ENCODE measurements at places on chromosomes 5 and 9.

DNA sequence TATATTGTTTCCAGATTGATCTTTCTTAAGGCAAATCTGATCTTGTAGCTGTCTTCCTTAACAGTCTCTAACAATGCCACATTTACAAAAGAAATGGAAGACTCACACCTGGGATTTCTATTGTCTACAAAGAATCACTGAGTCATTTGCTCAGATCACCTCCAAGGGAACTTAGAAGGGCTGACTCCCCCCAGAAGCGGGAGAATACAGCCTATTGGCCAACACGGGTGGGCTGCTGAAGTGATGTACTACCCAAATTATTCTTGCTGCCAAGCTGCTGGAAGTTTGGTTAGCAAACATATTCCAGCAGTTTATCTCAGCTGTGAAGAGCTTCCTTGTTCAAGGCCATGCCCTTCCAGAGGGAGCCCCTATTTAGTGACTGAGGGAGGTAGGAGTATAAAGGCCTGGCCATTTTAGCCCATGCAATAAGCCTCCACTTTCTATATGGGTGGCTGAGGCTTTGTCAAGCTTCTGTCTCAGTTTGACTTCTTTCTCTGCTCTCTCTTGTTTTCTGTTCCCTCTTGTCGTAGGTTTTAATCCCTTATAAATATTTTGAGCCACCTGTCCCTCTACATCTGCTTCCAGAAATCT lies 379.4 kb downstream of the PRR16 start:
- no peak for DNase-seq

GRCh38 chr5:84597904-84598303 lies 213.2 kb upstream of the EDIL3 start:
- no peak for DNase-seq

GRCh38 chr9:69809304-69809863 lies 11.2 kb upstream of the CFAP95 start:
- DNase-seq: no peak

DNA sequence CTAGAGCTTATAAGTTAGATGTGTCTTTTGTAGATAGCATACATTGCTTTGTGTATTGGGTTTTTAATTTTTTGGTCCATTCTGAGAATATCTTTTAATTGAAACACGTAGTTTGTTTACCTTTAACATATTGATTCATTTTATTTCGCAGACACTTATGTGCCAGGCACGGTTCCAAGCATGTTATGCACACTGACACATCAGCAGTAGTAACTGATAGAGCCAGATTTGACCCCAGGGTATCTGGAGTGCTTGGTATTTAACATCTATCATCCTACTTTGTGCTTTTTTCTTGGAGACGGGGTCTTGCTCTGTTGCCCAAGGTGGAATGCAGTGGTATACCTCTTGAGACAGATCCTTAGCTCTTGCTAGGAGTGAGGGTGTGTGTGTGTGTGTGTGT lies 71.9 kb downstream of the USP20 start:
- no peak for DNase-seq

DNA sequence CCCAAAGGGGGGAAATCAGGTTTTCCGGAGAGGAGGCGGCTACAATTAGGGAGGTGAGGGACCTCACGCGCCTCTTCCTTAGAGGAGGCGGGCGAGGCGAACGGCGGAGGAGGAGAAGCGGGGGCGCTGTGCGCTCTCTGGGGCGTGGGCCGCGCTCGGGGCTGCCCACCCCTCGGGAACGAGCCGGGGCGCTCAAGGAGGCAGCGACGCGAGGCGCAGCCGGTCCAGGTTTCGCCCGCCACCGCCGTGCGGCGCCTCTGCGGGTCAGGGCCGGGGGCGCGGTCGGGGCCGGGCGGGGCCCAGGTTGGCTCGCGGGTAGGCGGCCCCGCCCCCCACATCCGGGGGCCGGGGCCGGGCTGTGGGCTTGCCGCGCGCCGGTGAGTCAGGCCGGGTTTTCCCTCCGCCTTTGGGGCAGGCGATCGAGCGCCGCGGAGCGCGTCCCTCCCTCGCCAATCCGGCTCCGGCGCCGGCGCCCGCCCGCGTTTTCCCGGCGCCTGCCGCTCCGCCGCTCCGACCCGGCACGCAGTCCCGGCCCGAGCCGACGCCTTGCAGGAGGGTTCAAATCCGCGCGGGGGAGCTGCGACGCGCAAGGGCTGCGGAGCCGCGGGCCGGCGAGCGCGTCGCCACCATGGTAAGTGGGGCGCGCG lies at the start of gene N4BP3:
Gene N4BP3, plus strand, starts transcription at position 392 of the 647 bp plus-strand sequence. CDS start 6,052 bp downstream, outside the sequence.
- peak; percentile 76 for DNase-seq

DNA sequence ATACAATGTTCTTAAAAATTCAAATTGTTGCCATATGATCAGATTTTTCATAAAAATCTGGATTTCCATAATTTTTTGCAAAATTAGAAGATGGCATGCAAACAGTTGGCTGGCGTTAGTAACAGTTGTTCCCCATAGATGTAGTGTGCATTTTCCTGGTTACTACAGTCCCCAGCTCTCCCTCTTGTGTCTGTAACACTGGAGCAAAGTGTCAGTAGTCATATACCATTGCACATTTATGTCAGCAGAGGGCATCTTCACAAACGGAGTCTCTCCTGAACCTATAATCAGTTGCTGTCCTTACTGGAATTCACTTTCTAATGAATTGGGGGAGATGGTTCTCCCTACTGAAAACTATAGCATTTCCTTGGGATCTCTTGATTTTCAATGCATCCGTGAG lies 44.7 kb upstream of the DMAC1 start:
- no peak for DNase-seq

GRCh38 chr9:133461975-133462374 lies 2.2 kb downstream of the CACFD1 start:
- no peak for DNase-seq

DNA sequence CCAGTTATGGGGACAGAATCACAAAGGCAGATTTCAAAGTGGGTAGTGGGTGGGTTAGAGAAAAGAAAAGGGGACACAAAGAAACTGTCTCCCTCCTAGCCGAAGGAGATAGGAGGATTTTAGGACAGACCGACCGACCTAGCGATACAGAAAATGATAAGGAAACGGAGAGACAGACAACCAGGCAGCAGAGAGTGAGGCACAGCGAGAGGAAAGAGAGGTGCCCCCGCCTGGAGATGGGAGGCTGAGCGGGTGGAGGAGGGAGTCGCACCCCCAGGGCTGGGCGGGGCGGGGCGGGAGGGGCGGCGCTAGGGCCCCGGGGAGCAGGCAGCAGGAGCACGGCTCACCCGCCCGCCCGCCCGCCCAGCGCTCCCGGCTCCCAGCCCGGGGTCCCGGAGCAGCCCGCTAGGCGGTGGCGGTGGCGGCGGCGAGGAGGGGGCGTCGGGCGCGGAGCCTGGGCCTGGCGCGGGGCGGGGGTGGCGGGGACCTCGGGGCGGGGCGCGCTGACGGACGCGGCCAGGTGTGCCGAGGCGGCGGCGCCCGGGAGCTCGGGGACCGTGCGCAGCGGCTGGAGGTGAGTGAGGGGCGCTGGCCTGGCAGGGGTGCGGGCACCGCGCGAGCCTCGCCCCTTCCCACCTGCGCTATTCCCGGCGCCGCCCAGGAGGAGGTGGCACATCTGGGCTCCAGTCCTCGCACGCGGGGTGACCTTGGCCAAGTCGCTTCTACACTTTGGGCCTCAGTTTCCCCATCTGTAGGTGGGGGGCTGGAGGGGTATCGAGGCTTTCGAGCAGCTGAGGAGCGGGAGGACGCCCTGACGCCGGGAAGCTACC lies 15.9 kb upstream of the SYNPO start:
- DNase-seq: no peak

DNA sequence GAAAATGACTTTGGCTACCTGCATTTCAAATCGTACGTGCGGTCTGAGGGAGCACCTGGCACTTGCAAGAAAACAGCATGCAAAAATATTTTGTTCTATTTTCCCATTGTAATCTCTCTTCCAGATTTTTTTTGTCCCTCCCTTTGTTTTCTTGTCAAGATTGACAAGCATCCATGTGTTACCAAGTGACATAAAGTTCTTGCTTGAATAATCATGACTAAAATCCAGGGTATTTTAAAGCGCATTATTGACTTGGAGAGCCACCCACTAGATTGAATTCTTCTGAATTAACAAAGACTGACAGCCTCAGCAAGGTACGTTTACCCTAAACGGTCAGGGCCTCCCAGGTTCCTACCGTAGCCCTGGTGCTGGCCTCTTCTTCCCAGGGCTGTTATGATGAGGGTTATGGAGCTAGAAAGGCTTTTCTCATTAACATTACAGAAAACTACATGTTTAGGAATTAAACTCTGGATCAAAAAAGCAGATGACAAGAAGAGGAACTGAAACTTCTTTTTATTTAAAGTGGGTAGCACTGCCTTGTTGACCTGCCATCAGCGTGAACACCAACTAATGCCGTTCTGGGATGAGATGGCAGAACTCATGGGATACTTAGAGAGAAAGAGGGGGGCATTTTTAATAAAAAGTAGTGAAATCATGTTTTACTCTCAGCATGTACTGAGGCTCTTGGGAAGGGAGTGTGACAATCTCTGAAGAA lies 297.0 kb downstream of the EFNA5 start:
- DNase-seq: no peak

GRCh38 chr5:59542851-59543820 lies 350.4 kb downstream of the PDE4D start:
- no peak for DNase-seq

DNA sequence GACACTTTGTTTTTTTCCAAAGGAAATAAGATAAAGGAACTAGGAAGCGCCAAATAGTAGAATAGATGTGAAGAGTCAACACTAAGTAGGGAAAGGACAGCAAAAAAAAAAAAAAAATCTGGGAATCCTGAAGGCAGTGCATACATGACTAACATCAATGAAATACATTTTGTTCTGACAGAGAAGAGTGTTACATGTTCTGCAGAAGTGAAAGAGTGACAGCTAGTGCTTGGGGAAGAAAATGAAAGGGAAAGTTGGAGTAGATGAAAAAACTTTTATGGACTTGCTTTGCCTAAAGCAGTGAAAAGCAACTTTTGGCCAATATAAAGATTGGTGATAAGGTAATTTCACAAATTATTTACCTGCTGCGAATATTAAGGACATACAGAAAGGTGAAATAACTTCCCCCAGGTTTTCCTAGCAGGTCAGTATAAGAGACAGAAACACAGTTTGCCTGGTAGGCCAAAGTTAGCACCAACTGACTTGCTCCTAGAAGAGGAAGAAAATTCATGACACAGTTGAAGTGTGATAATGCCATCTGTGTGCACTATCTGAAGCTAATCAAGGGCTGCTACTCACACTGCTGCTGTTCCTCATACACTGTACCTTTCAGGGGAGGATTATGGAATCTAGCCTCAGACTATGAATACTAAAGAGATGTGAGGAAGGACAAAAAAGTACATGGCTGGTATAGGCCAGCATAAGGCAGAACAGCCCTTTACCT lies 38.6 kb downstream of the RANBP6 start:
- no peak for DNase-seq

GRCh38 chr9:70883963-70884793 lies 237.2 kb downstream of the TRPM3 start:
- no peak for DNase-seq

- no peak for DNase-seq
These were observed 313.3 kb downstream of the PIK3R1 start for GRCh38 chr5:68528821-68529273.

- no peak for DNase-seq
These were observed 19.4 kb downstream of the NRG2 start for GRCh38 chr5:140023611-140024191.

- DNase-seq: no peak
These were observed 44.9 kb upstream of the LIFR start for GRCh38 chr5:38601133-38601862.

DNA sequence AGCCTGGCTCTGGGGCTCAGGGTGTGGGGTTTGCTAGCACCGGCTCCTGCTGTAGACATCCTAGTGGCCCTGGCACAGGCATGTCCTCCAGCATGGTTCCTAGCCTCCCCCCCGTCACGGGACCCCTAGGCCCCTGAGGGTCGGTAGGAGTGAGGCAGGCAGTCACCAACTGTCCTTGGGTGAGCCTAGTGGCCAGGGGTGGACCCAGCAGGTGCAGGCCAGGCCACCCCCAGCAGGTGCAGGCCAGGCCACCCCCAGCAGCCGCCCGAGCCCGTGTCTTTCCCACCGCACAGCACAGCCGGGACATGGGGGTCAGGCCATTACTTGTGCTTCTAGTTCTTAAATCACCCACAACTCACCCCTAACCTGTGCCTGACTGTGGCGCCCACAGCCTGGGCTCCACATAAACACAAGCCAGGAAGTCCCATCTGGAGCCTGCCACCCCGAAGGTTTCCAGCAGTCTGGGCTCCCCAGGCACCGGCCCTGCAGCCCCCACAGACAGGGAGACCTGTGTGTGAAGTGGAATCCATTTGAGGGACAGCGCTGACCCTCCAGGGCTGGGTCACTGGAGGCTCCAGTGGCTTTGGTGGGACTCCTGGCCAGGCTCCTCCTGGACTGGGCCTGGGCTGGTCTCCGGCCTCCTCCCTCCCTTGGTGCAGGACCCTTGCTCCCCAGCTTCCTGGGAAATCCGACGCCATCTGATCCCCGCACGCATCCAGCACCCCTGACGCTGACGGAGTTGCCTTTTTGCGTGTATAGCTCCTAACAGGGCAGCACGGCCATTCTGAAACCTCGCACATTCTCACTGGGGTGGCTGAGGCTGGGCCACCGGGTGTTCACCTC lies 114.1 kb upstream of the LPCAT1 start:
- DNase-seq: no peak

DNA sequence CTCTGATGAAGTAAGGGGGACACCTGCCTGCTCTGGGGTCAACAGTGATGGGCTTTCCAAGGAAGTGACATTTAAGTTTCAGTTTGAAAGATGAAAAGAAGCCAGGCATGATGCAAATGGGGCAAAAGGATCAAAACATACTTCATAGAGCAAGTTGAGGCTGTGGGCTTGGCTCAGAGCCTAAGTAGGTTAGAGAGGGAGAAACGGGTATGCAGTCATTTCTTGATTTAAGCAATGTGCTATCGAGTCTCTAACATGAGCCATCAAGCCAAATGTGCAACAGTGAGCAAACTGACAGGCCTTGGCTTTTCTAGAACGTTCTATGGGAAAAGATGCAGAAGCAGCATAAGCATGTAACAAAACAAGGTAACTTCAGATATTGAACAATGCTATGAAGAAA lies 80.6 kb downstream of the ADRB2 start:
- no peak for DNase-seq

- no peak for DNase-seq
These were observed 405.4 kb downstream of the ZSWIM6 start for GRCh38 chr5:61737301-61737963.

- DNase-seq: no peak
These were observed 13.9 kb downstream of the TGFBI start for GRCh38 chr5:136042665-136043121.

Data from activated gamma-delta T cell treated with anti-CD3 and anti-CD28 coated beads, Interleukin-2, amount 50 U/mL, for 16 hours (primary cell).